ENCODE measurements at places on chromosomes 7 and 10.

DNA sequence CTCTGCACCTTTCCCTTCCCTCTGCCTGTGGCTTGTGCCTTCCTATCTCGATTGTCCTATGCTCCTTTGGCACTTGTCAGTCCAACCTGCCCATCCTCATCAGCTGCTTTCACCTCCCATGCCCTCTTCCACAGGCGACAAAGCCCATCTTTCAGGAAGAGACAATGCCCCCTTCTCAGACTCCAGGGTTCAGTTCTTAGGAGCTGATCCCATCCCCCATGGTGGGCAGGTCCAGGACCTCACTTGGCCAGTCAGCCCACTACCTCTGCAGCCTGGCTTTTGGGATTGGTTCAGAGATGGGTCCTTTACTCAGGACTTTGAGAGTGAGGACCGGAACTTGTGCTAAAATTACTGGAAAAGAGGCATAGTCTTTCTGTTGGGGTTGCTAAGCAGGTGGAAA, 74.0 kb upstream of the NANOS1 start:
- DNase-seq, result no peak

- DNase-seq, result no peak
Observed at GRCh38 chr10:70293169-70293843, 9.5 kb upstream of the NPFFR1 start.

DNA sequence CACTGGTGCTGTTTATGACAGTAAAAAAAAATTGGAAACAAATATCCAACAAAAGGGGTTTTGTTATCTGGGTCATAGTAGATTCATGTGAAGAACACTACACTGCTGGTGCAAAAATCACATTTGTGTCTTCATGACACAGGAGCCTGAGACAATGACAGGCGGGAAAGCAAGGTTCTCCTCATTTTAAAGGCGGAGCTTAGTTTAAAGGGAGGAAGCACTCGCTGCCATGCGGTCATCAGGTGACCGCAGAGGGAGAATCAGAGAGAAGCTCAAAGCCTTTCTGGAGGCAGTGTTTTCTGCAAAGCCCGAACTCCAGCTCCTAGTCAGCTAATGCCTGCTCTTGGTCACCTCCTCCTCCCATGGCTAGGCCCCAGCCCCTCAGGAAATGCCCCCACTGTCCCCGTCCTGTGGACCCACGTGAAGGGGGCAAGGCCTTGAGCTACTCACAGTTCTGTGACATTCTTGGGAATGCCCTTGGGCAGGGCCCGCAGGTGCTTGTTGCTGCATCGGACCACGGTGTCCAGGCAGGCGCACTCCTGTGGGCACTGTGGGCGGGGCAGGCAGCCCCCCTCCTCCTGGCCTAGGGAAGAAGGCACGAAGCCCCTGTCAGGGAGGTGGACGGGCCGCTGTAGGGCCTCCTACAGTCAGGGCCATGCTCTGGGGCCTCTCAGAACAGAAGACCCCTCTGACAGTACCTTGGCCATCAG, 146.1 kb downstream of the SLIT1 start:
- no peak for DNase-seq

DNA sequence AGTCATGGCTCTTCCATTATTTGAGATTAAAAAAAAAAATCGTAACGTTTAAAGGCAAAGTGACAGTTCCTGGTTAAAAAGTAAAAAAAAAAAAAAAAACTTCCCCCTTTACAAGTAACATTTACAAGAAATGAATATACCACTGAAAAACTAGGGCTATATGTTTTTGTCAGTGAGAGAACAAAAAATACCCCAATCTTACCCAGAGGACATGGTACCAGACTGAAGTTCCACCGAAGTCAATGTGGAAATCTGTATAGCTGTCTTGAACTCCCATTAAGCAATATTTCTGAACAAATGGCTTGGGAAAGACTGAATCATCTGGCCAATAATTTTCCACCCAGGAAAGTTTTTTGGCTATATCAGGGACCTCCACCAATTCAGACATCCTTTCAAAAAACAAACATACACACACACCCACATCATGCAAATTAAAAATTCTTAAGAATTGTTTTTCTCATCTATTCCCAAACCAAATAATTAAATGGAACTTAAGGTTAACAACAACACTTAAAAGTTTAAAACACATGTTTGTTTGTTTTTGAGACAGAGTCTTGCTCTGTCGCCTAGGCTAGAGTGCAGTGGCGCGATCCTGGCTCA, 50.2 kb downstream of the KDM7A start:
- no peak for DNase-seq

DNA sequence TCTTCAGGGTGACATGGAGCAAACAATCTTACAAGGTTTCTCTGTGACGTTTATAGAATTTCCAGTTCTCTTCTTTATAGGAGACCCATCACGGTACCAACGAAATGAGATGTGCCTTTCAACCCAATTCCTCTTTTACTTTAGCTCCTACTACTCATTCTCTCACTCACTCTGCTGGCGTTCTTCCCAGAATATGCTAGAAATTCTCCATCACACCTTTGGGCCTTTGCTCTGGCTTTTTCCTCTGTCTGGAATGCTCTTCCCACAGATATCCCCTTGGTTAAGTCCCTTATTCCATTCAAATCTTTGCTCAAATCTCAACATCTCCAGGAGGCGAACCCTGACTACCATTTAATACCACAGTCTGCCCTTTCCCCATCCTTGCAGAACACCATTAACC, 39.0 kb downstream of the SEMA3C start:
- no peak for DNase-seq

GRCh38 chr10:1893941-1894340, 156.6 kb upstream of the ADARB2 start:
- DNase-seq, result no peak

GRCh38 chr10:102799691-102800471, 37.3 kb downstream of the CYP17A1 start:
- no peak for DNase-seq

- no peak for DNase-seq
Observed at GRCh38 chr10:12800302-12800701, 201.2 kb downstream of the CCDC3 start.

GRCh38 chr10:33967606-33968120, 633.2 kb upstream of the NRP1 start:
- DNase-seq, result no peak
